ENCODE measurements at places on chromosomes 1 and 21.
A peak's percentile ranks its signal among the peaks of the same experiment; 100 is the strongest.

DNA sequence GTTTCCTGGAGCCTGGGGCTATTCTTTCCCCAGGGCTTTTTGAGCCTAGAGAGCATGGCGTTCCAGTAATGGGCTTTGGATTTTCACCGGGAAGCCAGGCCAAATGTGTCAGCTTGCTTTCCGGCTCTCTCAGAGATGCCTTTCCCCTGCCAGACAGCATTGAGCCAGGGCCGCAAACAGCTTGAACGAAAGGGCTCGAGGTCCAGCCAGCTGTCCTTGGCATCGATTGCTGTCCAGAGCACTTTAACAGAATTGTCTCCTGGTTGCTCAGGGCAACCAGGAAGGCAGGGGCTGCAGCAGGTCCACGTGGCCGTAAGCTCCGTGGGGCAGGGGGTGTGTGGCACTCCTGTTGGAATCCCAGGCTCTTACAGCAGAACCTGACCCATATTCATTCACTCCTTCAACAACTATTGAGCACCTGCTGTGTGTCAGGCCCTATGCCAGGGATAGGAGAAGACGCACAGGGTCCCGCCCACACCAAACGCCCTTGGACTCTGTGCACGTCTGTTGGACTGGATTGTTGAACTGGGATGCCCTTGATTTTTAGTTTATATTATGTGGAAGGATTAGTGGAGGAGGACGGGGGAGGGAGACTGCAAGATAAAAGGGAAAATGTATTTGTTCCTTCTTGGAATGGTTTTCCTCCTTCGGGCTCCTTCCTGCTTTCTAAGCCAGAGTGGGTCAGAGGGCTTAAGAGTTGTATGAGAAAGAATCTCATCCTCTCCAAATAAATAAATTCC is 38.7 kb upstream of the EFHD2 start:
- DNase-seq = no peak

DNA sequence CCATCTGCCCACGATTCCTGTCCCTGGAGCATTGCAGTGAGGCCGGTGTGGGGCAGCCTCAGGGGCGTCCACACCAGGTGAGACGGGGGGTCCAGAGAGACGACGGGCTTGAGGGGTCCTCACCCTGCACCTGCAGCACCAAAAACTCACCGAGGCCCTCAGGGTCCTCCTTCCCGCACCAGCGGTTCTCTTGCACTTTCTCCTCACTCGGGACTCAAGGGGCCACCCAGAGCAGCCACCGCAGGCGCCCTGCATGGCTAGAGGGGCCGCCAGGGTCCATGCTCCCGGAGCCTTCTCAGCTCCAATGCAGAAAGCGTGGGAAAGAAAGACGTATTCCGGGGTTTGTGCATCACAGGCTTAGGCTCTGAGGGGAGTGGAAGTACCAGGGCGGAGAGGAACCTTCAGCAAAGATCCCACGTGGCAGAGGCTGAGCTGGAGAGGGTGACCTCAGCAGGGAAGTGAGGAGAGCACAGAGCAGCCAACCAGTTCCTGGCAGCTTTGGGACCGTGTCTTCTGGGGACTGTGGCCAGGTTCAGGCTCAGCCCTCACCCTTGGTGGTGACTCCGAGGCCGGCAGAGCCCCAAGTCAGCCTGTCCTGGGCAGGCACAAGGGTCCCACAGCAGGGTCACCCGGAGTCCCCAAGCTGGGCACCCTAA is 19.5 kb upstream of the COL6A2 start:
- no peak for DNase-seq

- no peak for DNase-seq
These were observed 1.7 kb downstream of the KIAA2013 start for GRCh38 chr1:11924334-11925195.

DNA sequence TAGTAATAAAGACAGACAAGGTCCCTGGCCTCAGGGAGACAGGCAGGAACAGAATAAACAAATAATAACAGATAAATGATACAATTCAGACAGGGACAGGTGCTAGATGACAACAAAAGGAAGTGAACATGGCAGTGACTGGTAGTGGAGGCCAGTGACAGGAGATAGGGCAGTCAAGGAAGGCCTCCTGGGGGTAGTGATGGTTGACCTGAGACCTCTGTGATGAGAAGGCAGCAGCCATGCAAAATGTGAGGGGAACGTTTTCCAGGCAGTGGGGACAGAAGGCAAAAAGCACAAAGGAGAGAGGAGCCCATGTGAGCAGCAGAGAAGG is 18.5 kb downstream of the OPTC start:
- no peak for DNase-seq

DNA sequence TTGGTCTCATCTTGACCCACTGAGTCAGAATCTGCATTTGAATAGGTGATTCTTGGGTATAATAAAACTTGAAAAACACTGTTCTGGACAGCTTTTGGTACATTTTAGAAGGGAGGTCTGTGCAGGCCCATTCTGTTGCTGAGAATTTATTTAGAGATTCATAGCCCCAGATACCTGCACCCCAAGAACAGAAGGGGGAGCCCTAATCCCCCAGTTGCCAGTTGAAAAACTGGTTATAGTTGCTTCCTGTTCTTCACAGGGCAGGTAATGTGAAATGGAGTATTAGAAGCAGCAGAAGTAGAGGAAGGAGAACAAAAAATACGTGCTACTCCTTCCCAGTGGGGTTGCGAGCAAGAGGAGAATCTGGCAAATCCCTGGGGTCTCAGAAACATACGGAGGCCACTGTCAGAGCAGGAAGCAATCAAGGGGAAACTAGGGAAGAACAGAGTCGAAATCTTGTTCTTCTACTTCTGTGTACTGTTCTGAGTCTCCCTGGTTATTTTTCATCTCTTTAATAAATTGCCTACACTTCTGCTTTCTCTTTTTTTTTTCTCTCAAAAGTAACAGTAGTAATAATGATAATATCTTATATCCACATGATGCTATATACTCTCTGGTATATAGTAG is 4.6 kb upstream of the CLCA2 start:
- peak; percentile 58 for DNase-seq

DNA sequence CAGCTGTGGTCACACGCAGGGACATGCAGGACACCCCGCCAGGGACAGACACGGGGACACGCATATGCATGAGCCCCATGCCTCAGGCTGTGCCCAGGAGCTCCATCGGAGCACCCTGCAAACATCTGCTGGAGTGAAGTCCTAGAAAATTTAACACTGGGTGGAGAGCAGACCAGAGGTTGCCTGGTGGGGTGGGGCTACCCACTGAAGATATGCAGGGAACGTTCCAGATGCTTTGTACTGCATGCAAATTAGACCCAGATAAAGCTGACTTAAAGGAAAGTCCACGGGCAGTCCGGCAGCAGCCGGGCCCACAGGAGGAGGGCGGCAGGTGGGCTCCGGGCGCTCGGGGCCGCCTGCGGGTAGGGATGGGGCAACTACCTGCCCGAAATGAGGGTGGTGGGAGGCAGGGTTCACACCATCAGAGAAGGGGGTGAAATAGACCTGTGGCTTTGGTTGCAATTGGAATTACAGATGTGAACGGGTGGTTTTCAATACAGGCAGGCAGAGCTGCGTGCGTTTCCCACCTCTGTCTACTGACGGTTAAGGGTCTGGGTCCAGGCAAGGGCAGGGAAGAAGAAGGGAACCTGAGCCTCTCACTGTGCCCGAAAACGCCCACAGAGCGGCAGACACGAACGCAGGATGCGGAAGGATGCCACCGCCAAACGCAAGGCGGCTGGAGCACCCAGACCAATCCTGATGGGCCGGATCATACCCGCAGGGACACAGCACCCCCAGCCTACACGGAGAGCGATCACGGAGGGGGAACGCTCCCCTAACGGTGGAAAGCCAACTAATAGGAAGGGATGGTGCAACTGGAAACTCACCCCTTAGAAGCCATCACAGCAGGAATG is 21.0 kb downstream of the CFAP74 start:
- DNase-seq = no peak

DNA sequence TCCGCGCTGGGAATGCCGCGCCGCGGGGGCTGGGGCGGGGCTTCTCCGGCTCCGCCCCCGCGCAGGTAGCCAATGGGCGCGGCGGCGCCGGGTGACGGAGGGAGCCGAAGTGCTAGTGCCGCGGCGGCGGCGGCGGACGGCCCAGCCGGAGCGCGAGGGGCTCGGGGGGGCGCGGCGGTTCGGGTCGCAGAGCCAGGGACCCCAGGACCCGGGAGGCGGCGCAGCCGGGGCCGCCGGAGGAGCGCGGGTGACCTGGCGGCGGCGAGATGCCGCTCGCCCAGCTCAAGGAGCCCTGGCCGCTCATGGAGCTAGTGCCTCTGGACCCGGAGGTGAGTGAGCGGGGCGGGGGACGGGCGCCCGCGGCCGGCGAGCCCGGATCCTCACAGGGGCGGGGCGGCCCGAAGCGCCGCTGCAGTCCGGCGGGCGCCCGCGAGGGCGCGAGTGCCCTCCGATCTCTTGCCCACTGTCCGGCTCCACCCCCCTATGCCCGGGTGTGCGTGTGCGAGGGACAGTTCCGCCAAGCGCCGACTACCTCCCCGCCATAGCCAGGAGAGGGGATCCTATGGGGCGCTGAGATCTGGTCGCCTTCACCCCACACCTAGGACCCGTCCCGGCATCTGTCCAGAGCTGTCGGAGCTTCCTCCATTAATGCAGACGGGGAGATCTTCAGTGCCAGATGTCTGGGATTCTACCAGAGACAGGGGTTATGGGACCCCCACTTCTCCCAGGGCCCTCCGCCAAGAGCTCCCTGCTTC is at the start of gene RPS6KA1:
TSS of gene RPS6KA1 (plus strand) at position 107 of the 755 bp plus-strand sequence. CDS start at position 267, 160 bp downstream.
- DNase-seq = peak; percentile 42

GRCh38 chr1:230260831-230261230 is 165.3 kb downstream of the PGBD5 start:
- DNase-seq = no peak

DNA sequence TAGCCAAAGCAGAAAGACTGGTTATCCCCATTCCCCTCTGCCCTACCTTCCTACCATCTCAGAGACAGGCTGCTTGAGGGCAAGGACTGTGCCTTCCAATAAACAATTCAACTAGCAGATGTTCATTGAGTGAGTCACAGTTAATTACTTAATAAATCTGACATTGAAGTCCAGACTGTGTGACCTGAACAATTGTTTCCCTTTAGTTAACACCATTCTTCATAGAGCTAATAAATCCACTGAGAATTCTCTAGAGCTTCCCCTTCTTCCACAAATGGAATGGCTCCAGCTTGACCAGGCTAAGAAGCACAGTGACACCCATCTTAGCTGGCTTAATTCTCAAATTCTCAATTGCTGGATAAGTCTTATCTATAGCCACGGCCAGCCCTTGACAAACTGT is 61.9 kb upstream of the GJA5 start:
- no peak for DNase-seq

GRCh38 chr1:217534566-217534965 is 96.3 kb downstream of the GPATCH2 start:
- DNase-seq = no peak

- DNase-seq = no peak
These were observed 247.5 kb downstream of the USH2A start for GRCh38 chr1:216175714-216176113.

GRCh38 chr1:91555821-91556531 is 55.3 kb downstream of the CDC7 start:
- no peak for DNase-seq

DNA sequence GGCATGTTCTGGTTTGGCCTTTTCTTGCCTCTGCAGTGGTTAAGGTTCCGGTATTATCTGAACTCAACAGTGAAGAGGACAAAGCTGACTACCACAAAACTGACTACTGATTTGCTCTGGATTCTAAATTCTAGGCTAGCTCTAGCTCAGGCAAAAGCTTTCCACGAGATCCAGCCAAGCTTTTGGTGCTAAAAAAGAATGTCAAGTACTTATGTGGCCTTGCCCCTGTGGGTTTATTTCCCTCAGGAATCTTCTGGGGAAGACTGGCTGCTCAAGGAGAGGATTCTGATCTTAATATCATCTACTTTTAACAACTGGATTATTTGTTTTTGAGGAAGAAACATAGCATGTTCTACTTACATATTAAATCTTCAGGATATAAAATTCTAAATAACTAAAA is 26.1 kb upstream of the MTMR11 start:
- DNase-seq = no peak

- no peak for DNase-seq
These were observed 39.4 kb upstream of the FAM131C start for GRCh38 chr1:16112596-16113555.

DNA sequence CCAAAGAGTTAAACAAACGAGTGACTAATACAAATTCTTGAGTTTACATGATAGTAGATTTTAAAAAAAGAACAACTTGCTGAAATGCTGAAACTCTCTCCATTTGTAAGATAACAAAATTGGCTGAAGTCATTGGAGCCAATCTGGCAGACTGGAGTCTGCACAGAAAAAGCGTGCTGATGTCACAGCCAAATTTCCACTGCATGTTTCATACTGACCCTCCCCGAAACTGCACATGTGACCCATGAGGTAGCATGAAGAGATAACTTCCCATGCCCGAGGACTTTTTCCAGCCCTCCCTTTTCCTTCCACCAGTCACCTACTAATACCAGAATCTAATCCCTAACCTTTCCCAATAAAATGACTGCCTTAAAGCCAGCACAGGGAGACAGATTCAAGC is 1.2 kb upstream of the LELP1 start:
- DNase-seq = no peak

GRCh38 chr1:17648457-17649145 is 106.5 kb upstream of the ACTL8 start:
- DNase-seq = no peak

- no peak for DNase-seq
These were observed 2.8 kb downstream of the COL18A1 start for GRCh38 chr21:45407629-45408247.

- DNase-seq = peak; percentile 43
These were observed 4.7 kb downstream of the SPEN start for GRCh38 chr1:15852036-15852827.

DNA sequence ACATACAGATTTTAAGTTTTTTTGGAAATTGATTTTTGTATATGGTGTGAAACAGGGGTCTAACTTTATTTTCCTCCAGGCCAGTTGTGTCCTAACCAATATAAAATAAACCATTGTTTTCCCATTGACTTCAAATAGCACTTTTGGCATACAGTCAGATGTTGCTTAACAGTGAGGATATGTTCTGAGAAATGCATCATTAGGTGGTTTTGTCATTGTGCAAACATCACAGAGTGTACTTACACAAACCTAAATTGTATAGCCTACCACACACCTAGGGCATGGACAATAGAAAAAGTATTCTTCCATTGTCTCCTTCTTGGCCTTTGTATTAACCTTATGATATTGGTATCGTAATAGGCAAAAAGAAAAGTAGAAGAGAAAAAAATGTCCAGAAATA is 37.4 kb upstream of the DISP1 start:
- DNase-seq = no peak

GRCh38 chr1:209657140-209657879 is 5.1 kb upstream of the LAMB3 start:
- DNase-seq = peak; percentile 65

DNA sequence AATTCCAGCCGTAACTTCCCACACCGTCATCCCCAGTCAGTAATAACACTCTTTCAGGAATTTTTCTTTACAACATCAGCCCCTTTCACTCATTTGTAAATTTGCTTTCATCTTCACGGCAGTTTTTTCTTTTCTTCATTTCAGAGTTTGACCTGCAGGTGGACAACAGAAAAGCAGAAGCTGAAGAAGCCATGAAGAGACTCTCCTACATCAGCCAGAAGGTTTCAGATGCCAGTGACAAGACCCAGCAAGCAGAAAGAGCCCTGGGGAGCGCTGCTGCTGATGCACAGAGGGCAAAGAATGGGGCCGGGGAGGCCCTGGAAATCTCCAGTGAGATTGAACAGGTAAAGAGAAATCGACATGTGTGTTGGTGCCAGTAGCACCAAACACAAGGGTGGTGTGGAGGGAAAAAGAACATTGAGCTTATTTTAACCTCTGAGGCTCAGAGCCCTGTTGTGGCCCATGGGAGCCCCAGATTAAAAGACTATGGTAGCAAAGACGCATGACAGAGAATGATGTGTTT is 53.2 kb downstream of the LAMC2 start:
- no peak for DNase-seq

- no peak for DNase-seq
These were observed 1.7 kb downstream of the FOXO6 start for GRCh38 chr1:41362749-41363590.

Data from inflammatory macrophage treated with lipopolysaccharide for 1 hour (primary cell).